ENCODE measurements at places on chromosomes 7 and 10. TPM values are rescaled to one million over a fixed set of nuclear protein-coding genes. Genes with fewer than 3 reads are reported as not detected.
A peak's percentile ranks its signal among the peaks of the same experiment; 100 is the strongest.

DNA sequence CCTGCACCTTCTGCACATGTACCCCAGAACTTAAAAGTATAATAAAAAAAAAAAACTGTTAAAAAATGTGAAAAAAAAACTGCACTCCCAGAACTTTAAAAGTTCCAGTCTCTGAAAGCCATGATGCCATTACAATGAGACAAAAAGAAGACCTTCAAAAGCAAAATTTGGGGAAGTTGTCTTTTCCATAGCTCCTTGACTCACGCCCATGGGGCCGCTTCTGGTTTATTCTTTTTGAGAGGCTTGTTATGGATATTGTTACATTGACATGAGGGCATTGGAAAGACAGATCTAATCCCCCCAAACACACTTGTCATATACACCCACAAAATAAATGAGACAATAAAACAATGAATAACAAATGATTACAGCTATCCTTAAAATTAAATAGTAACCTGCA, 798 bp downstream of the BLNK start:
- DNase-seq: no peak

- no peak for DNase-seq
These were observed 109.4 kb downstream of the SLC25A13 start for GRCh38 chr7:96212474-96212873.

DNA sequence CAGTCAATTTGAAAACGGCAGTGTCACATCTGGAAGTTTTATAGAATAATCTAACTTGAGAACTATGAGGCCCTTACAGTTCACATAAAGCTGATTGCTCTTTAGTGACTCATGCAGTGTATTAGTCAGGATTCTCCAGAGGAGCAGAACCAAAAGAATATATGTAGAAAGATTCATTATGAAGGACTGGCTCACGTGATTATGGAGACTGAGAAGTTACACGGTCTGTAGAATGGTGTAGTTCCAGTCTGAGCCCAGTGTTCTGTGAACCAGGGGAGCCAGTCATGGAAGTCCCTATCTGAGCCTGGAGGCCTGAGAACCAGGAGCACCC, 21.5 kb downstream of the RBM33 start:
- DNase-seq: peak; percentile 66

- DNase-seq: peak; percentile 40
These were observed 4.6 kb downstream of the DENND11 start for GRCh38 chr7:141697211-141697871.

DNA sequence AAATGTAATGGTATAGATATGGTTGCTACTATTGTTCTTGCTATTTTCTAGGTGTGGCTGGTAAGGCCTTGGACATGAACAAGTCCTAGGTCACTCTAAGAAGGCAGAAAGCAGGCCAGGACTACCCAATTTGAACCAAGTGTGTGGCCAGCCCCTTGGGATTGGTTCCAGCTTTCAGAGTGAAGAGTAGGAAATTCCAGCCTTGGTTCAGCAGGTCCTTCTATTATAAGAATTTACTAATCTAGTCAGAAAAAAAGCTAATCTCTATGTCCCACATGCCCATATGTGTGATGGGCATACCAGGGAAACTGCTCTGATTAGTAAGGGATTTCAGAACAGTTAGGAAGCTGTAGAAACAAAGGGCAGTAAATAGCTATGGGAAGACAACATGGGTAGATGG, 7.8 kb upstream of the TARP start:
- DNase-seq: no peak

DNA sequence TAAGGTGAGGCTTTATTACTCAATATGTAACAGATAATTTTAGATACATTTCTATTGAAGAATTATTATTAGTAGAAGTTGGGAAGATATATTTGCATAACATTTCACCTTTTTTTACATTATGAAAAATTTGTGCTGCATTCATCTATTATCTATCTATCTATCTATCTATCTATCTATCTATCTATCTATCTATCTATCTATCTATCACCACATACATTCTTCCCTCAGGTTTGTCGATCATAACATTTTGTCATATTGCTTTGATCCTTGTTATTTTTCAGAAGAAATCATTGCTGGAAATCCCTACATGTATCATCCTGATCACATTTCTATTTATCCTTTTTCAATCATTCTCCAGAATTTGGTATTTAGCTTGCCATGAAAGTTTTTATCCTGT, 49.3 kb upstream of the CALCR start:
- no peak for DNase-seq

DNA sequence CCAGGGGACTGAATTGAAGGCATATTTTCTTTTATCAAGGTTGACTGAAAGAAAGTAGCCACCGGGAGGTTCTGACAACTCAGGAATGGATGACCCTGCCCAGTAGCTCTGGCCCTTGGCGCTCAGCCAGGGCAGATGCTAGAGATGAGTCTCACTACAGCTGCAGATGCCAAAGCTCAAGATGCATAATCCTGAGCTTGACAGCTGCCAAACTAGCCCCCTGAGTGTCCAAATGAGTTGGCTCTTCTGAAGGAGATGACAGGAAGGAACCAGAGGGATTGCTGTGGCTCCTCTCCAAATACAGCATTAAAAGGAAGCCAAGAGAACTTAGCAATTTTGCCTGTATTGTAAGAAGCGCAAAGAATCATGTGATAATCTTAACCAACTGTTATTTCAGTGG, 78.4 kb downstream of the NXPH1 start:
- no peak for DNase-seq

DNA sequence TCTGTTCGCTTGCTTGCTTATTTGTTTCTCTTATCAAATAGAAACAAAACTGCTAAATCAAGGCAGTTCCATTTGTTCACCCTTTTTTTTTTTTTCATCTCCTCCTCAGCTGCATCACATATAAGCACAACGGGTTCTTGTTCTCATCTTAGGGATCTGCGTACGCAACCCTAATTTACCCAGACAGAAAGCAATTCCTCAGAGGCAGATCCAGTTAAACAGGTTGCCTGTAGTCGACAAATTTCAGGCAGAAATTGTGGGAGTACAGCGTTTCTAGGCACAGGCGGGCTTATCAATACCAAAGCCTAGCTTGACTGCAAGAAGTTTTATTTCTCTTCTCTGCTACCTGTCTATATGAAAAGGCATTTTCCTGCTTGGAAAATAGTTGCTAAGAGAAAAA, 565.4 kb downstream of the NXPH1 start:
- no peak for DNase-seq

- no peak for DNase-seq
These were observed 10.6 kb downstream of the SLC25A16 start for GRCh38 chr10:68516766-68517165.

- no peak for DNase-seq
These were observed 11.5 kb upstream of the STEAP4 start for GRCh38 chr7:88318196-88318595.

GRCh38 chr7:33062023-33062781, at the start of gene NT5C3A:
TSS of gene NT5C3A (minus strand) at chr7:33062776. CDS start at chr7:33062705, 71 bp downstream.
- DNase-seq: peak; percentile 48

- no peak for DNase-seq
These were observed 363.2 kb downstream of the REEP3 start for GRCh38 chr10:63884426-63884825.

DNA sequence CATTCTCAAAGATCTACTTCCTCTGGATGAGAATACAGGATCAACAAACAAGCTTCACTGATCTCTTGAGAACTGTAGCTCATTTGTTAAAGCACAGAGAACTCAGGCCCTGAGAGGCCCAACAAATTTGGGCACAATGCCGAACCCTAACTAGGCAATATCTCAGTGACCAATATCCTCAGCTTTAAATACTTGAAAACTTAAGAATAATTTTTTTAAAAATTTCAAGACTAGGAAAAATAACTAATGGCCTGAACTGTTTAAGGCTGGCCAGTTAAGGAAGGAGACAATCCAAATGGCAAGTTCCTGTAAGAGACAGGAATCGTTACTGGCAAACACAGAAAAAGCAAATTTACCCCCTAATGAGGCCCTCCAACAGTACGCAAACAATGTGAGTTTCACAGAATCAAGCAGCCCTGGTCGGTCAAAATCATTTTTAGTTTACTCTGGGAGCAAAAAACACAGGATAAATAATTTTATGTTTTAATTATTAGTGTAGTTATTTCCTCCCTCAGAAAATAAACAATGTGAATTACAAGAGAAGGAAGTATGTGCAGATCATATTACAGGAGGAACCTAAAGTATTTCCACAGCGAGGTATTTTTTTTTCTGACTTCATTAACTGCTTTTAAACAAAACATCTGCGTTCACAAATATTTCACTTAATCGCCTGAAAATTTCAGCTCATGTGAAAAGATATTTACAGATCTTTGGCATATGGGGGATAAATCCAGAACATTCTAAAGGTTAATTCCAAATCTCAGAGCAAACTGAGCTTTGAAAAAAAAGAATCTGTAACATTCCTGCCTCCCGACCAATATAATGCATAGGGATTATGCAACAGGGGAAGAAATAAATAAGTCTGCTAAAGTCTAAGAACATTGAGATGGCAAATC, 39.5 kb downstream of the NT5C2 start:
- DNase-seq: peak; percentile 71

DNA sequence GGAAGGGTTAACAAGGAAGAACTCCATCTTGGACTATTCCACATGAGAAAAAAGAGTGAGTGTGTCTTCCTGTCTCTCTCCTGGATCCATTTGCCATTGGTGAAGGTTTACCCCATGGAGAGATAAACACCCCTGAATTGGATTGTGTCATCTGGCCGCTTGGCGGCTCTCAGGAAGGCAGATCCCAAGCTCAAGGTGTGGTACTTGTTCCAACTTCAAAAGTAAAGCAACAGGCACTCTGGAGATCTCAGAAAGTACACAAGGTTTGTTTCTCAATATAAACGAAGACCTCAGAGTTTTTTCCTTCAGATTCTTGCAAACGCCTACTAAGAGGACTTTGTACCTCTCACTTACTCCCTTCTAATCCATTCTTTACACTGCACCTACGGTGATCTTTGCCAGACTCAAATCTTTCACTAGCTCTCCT, 116.7 kb downstream of the REEP3 start:
- DNase-seq: no peak

DNA sequence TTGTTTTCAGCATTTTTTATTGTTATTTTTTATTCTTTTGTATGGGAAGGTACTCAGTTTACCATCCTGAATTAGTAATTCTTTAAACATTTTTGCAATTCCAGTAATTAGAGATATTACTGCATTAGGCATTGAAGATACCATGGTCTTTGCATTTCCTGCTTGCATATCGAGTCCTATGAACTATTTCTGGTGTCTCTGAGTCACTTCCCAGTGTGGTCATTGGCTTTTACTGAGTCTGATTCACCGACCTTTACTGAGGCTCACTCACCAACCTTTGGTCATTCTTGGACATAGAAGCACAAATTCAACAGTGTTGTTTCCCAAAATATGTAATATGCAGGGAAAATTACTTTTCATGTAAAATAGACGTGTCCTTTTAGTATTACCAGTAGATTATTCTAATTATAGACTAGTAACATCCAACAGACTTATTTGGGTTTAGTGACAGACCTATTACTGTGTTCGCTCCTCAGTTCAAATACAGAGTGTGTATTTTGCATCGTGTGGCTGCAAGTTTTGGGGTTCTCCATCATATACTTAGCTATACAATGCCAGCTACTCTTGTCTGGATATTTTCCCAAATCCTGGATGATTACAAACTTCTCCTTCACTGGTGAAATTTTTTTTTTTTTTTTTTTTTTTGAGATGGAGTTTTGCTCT, 180.7 kb upstream of the PRSS1 start:
- DNase-seq: peak; percentile 80

- DNase-seq: no peak
These were observed 27.9 kb upstream of the CCDC7 start for GRCh38 chr10:32417911-32418547.

GRCh38 chr7:133081119-133081598, 731 bp downstream of the CHCHD3 start:
- no peak for DNase-seq

GRCh38 chr7:22389892-22390291, 32.9 kb upstream of the RAPGEF5 start:
- DNase-seq: no peak

DNA sequence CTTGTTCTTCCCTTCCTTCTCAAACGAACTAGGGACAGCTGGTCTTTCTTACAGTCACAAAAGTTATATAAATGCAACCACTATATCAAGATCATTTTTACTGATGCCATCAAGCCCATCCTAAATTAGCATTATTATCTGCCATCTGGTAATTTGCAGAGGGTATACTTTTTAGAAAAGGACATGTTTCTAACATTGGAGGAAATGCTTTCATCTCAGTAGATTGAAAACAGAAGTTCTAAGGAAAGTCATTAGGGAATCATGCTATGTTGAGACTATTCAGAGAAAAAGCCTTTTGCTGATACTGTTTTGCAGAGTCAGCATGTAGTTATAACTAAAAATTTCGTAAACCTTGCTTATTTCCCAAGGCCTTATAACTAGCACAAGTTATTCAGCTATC, 146.7 kb downstream of the WNT2 start:
- no peak for DNase-seq

GRCh38 chr7:45088821-45089340, at the start of gene NACAD:
TSS of gene NACAD (minus strand) at chr7:45088969. CDS start at chr7:45088894, 75 bp downstream.
- peak; percentile 44 for DNase-seq

DNA sequence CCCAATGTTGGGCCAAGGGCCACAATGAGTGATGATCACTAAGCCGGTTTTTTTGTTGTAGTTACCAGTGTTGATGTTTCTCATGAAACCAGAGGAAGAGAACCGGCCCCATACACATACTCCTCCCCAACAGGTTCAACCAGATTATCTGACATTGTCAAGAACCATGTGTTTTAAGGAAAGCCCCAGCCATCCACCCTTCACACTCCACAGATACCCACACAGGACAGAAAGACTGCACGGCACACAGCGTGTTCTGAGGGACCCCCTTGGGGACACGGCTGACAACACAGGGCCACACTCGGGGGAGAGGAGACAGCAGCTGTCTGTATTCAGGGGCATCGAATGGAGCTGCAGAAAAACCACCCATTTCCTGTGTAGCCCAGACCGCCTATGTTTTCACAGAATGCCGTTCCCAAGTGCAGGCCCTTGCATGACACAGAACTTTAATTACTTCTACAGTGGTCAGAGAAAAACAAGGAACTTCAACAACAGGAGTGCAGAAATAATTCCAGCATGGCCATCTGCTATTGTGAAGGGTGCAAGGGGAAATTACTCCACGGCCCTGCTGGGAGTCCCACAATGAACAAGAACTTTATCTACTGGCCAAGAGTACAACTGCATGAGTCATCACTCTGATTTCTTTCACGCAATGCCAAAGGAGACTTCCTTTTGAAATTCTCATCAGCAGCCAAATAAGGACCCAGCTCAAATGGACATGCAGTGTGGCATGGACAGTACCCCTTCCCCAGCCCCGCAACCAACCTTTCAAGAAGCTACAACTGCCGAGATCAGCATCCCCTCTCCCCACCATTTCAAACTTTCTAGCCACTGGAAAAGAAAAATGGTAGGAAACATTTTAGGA, 2.3 kb downstream of the KLF6 start:
- peak; percentile 95 for DNase-seq

Gene UTF1
- total RNA-seq: not detected

Gene MICALL2
- total RNA-seq: 58.7 TPM

Gene CALCR
- not detected for total RNA-seq

Gene DMBT1
- not detected for total RNA-seq

Gene AFAP1L2
- 1.6 TPM for total RNA-seq

Gene GIMAP6
- 87.8 TPM for total RNA-seq

Gene TMEM106B
- total RNA-seq: 23.0 TPM

Gene HMX2
- not detected for total RNA-seq

All from endothelial cell of umbilical vein (primary cell).